ENCODE measurements at places on chromosomes 5 and 9.

- no peak for DNase-seq
Measured at GRCh38 chr9:133203506-133204075, 5.5 kb downstream of the OBP2B start.

- DNase-seq = no peak
Measured at GRCh38 chr9:73133022-73133651, 18.5 kb upstream of the ANXA1 start.

- DNase-seq = no peak
Measured at GRCh38 chr5:87300176-87300575, 32.5 kb downstream of the RASA1 start.

GRCh38 chr9:133352635-133353340, 3.5 kb downstream of the SURF1 start:
- no peak for DNase-seq

DNA sequence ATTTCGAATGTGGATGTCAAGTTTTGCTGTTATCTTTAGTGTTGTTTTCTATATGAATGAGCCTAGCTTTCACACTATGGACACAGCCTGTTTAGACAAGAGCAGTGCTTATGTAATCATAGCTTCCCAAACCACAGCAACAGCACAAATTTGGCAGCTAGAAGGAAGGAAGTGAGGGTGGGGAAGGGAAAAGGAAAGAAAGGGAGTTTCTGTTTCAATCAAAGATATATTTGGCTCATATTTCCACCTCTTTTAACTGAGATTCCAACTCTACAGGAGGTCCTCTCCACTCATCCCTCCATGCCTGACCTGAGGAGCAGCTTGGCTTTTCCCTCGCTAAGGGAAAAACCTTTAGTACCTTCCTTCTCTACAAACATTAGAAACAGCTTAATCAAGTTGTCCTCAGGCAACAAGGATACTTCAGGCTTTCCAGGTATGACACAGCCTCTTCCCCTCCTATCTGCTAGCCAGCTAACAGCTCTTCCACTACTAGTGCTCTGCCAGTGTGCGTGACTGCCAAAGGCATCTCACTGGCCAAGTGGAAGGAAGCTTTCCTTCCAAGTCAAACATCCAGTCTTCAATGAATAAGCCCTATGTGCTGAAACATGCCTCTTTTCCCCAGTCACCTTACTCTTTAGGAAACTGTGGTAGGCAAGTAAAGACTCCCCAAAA, 268.6 kb upstream of the PTGER4 start:
- no peak for DNase-seq

DNA sequence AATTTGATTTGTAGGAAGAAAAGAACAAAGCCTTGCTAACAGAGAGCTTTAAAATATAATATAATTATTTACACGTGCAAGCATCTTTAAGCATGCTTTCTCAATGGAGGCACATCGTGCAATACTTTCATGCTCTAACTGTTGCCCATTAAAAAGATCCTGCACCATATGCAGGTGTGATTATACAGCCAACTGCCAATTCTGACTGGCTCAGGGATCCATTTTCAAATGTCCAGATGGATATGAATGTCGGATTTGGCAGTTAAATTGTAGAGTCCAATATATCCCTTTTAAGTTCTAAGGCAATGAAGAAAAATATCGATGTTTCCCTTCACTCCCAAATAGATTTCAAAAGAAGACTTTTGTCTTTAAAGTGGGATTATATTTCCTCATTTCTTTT, 416.4 kb upstream of the CD180 start:
- DNase-seq = no peak

Data from COR-L47 (cell line).